H9 (cell line): ENCODE measurements at places on chromosomes 1 and 21. TPM values are rescaled to one million over a fixed set of nuclear protein-coding genes. Genes with fewer than 3 reads are reported as not detected.

The FMO4 gene
- total RNA-seq, result 1.8 and 3.0 TPM in 2 replicates

The AGO3 gene
- 23.6 and 27.0 TPM in 2 replicates for total RNA-seq

The NR1I3 gene
- total RNA-seq, result not detected in 2 replicates

The TTLL7 gene
- 3.4 and 6.6 TPM in 2 replicates for total RNA-seq

The OPRD1 gene
- 1.8 and 2.5 TPM in 2 replicates for total RNA-seq

The TYW3 gene
- 10.9 and 12.8 TPM in 2 replicates for total RNA-seq

The CACNA1S gene
- 0.04 TPM in 1 of 2 replicates, not detected in the other for total RNA-seq

The USH2A gene
- 0.04 and 0.11 TPM in 2 replicates for total RNA-seq

The CD48 gene
- total RNA-seq, result not detected in 2 replicates

The TMEM269 gene
- 0.17 and 0.44 TPM in 2 replicates for total RNA-seq

The GNB1 gene
- 382 and 400 TPM in 2 replicates for total RNA-seq

The CFAP74 gene
- total RNA-seq, result 0.28 and 0.44 TPM in 2 replicates

The SYTL1 gene
- total RNA-seq, result 12.0 and 13.0 TPM in 2 replicates

The RGSL1 gene
- total RNA-seq, result not detected in 2 replicates

The COL6A1 gene
- total RNA-seq, result 193 and 194 TPM in 2 replicates

The CHIA gene
- total RNA-seq, result not detected in 2 replicates

The AGT gene
- total RNA-seq, result not detected in 2 replicates

The ACKR1 gene
- total RNA-seq, result 0.26 and 0.39 TPM in 2 replicates

The RNU1-4 gene
- total RNA-seq, result 1,874 and 2,051 TPM in 2 replicates

The EFNA1 gene
- 1.4 and 1.9 TPM in 2 replicates for total RNA-seq

The DIO1 gene
- total RNA-seq, result not detected in 2 replicates

The RNF186 gene
- not detected in 2 replicates for total RNA-seq
